ENCODE measurements at places on chromosomes 11 and 22.

GRCh38 chr22:44012591-44012990 is 11.5 kb upstream of the PARVB start:
- no peak for DNase-seq

DNA sequence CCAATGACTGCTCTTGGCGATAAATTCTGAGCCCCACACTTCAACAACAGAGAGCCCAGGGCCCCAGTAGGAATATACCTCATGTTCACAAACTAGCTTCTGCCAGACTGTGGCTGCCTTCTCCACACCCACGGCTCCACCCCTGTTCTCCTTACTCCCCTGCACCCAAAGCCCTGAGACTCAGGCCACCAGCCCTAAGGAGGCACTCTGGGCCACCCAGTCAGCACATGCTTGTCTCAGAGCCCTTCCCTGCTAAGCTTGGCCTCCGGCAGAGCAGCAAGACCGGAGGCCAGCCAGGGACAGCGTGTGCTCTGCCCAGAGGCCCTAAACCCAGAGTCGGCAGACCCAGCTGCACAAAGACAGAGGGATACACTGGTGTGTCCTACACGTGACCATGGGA is 27.9 kb downstream of the SPATA19 start:
- no peak for DNase-seq

GRCh38 chr22:47384977-47385376 is 622.5 kb downstream of the TBC1D22A start:
- DNase-seq: no peak

GRCh38 chr22:39070186-39070585 is 6.9 kb upstream of the APOBEC3G start:
- DNase-seq: no peak

- no peak for DNase-seq
Measured at GRCh38 chr11:121672630-121673487, 220.1 kb upstream of the SORL1-AS1 start.

GRCh38 chr11:111123463-111124398 is 121.8 kb upstream of the POU2AF2 start:
- DNase-seq: no peak

DNA sequence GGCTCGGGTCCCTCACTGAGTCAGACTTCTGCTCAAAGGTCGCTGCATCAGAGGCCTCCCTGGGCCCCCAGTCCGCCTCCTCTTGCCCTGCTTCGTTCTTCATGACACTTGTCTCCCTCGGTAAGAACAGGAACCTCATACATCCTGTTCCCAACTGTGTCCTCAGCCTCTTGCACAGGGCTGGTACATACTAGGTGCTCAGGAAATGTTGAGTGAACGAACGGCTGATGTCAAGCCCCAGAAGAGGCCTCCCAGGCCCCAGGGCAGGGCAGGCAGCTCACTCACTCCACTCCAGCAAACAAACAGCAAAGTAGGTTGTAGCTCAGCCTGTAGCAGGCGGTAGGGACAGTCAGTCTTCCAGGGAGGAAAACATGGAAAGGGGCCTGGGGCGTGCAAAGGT is 17.2 kb downstream of the SYNGR1 start:
- DNase-seq: peak; percentile 80

DNA sequence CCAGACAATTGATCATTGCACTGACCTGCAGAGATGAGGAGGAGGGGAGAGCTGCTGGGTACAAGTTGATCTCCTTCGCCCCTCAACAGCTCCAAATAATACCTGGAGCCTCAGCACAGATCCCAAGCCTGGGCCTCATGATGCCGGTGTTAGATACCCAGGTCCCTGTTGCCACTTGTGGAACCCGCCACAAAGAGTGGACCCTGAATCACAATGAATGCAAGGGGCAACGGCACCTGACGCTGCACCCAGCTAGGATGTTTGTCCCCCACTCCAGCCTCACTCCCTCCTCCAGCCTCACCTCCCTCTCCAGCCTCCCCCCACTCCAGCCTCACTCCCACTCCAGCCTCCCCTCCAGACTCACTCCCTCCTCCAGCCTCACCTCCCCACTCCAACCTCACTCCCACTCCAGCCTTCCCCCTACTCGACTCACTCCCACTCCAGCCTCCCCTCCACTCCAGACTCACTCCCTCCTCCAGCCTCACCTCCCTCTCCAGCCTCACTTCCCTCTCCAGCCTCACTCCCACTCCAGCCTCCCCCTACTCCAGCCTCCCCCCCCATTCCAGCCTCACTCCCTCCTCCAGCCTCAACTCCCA is 879.0 kb downstream of the BRD1 start:
- DNase-seq: no peak

- no peak for DNase-seq
Measured at GRCh38 chr11:94153320-94153719, 24.7 kb downstream of the PANX1 start.

DNA sequence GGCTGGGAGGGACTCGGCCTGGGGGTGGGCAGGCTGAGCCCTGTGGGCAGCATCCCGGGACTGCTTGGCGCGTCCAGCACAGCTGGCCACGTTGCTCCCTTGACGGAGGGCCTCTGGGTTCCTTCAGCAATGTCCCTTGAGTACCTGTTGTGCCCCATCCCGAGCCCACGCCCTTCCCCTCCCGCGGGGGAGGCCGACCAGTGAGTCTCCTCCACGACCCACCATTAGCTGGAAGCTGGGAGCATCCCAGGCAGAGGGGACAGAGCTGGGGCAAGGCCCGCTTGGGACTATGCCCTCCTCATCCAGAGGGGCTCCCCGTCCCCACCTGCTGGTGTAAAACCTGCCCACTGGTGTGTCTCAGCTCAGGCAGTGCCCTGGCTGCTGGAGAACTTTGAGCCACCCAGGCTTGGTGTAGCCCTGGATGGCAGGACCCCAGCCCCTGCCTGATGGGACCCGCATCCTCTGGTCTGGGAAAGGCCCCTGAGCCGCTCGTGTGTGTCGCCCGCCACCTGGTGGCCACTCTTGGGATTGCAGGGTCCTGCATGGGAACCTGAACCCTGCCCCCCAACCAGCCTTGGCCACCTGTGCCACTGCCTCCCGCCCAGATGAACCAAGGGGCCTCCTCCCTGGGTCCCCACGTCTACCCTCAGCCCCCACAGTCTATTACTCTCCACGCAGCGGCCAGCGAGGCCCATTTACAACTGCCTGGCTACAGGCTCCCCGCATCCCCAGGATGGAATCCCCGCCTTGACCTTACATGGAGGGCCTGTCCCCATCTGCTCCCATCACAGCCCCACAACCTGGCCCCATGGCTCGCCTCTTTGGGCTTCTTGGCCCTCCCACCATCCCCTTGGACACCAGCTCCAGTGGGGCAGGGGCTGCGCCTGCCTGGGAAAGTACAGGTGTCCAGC is 16.6 kb upstream of the ARHGAP8 start:
- DNase-seq: peak; percentile 39

DNA sequence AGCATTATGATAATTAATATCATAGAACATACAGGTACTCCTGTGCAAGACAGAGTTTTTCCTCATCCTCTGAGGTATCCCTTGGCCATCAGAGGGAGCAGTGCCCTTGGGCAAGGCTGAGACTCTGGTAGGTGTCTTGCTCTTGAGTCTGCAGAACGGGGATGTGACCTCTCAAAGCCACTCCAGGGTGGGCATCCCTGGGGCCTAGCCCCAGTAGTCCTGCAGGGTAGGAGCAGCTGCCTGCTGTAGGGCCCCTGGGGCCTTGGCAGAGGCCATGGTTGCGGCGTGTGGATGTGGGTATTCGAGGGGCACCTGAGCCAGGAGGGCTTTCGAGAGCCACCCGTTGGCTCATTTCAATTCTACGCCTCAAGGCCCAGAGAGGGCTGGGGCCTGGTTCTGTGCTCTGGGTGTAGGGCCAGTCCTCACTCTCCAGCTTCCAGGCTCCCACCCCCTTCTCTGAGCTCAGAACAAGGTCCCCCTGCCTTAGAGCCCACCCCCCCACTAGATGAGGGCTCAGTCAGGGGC is 7.7 kb upstream of the OMP start:
- DNase-seq: no peak

DNA sequence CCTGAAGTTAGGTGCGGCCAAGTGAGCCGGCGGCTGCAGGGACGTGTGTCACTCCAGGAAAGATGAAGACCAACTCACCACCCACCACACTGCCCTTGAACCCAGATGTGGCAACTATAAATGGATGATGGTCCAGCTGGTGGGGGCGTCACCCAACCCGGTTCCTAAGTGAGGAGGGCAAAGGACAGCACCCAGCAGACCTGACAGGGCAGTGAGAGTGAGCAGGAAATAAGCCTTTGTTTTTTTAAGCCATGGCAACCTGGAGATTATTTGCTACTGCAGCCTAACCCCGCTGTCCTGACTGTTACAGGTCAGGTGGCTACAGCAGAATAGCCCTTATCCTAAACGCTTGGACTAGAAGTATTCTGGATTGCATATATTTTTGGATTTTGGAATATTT is 228.9 kb downstream of the CTTN start:
- no peak for DNase-seq

DNA sequence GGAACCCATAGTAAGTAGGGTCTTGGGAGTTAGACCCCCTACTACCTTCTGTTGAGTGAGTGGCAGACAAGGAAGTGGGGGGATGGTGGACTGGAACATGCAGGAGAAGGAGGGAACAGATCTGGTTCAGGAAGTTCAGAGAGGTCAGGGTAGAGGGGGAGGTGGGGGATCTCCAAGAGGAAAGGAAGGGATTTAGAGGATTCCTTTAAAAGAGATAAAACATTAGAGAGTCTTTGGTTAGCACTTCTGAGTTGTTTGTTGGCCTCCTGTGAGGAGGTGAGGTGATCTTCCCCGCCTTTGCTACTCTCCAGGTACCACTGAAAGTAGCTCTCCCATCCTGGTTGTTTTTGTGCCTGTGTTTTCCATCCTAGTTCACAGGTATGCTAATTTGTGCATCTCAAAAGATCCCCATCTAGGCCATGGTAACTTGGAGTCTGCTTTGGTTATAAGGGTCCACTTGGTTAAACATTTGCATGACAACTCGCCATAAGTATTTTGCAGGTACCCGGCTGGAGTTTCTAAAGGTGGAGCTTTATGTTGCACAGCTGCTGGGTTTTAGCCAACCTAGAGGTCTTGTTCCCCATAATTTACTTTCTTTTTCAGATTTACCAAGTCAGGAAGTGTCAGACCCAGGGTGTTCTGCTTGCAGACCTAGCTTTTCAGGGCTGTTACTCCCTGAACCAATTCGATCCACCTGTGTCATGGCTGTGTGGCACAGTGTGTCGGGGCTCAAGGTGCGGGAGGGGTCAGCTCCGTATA is 79.3 kb upstream of the SORL1 start:
- DNase-seq: no peak

- DNase-seq: no peak
Measured at GRCh38 chr11:68140496-68141245, 19.5 kb upstream of the CHKA start.

DNA sequence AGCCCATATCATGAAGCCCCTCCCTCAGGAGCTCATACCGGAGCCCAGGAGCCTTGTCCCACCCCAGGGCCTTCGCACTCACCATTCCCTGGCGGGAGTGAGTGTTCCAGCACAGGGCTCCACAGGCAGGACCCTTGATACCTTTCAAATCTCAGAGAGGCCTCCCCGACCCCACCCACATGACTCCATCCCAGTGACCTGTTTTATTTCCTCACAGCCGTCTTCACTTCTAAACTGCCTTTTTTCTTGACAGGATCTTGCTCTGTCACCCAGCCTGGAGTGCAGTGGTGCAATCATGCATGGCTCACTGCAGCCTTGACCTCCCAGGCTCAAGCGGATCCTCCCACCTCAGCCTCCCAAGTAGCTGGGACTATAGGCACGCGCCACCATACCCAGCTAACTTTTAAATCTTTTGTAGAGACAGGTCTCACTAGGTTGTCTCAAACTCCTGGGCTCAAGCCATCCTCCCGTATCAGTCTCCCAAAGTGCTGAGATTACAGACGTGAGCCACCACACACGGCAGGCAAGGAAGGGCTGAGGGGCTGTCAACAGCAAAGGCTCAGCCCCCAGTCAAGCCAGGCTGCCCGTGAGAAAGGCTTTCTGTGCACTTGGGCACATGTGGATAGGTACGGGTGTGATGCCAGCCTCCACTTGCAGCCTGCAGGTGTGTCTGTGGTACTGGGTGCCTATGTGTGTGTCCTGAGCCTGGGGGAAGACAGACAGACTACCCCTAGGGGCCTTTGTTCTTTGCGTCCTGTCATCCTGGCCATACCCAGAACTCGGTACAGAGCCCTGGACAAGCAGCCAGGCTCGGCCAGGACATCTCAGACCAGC is 9.3 kb downstream of the RPL3 start:
- DNase-seq: no peak

DNA sequence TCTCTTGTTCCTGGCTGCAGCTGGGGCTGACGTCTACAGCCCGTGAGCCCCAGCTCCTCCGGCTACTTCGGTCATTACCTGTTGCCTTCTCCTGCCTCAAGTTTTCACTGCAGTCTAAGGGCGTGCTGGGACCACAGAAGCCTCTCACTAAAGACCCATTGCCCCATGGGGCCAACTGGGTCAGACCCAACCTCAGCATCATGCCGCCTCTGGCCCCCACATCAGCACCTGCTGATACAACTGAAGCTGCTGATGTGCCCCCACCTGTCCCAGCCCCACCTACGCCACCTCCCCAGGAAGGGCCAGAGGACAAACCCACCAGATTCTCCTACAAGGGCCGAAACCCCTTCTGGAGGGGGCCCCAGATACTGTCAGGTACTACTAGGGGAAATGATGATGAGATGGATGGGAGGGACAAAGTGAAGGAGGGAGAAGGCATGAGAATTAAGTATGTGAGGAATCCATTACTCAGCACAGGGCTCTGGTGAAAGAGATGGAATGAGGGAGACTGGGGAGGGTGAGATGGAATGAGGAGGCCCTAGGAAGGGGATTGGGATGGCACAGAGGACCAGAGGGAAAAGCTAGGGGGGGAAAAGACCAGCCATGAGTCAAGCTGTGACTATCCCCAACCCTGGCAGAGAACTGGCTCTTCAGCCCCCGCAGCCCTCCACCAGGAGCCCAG is 5.1 kb downstream of the C11orf42 start:
- DNase-seq: no peak

- no peak for DNase-seq
Measured at GRCh38 chr11:71491531-71491930, 35.5 kb upstream of the KRTAP5-7 start.

- peak; percentile 68 for DNase-seq
Measured at GRCh38 chr11:68825571-68825970, 16.1 kb downstream of the CPT1A start.

DNA sequence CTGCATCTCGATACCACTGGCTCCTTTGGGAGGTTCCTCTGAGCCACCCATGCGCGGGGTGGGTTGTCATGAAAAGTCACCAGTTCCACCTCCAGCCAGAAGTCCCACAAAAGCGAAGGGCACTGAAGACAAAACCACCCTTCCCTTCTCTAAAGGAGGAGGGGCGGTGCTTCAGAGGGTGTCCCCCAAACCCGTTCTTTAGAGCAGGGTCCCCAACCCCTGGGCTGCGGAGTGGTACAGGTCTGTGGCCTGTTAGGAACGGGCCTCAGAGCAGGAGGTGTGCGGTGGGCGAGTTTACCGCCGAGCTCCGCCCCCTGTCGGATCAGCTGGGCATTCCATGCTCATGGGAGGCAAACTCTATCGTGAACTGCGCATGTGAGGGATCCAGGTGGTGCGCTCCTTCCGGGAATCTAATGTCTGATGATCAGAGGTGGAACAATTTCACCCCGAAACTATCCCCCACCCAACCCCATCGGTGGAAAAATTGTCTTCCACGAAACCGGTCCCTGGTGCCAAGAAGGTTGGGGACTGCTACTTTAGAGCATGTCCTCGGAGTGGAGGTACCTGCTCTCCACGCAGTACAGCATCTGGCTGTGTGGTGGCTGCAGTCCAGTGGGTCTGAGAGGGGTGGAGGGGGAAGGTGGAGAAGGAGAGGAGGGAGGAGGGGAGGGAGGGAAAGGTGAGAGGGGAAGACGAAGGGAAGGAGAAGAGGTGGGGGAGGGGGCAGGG is 72.9 kb upstream of the SEPTIN5 start:
- DNase-seq: no peak
